Amniotic epithelial cell (primary cell): ENCODE measurements at places on chromosomes 3 and 15.

GRCh38 chr3:32175607-32176197 is 62.8 kb upstream of the CMTM8 start:
- peak; percentile 61 for DNase-seq

GRCh38 chr15:81133782-81134461 is at the start of gene CFAP161:
TSS of gene CFAP161 (plus strand) at chr15:81134270. CDS start at chr15:81134330, 60 bp downstream.
- DNase-seq: peak; percentile 58

- DNase-seq: no peak
Observed at GRCh38 chr3:24270204-24270691, 224.4 kb downstream of the THRB start.

DNA sequence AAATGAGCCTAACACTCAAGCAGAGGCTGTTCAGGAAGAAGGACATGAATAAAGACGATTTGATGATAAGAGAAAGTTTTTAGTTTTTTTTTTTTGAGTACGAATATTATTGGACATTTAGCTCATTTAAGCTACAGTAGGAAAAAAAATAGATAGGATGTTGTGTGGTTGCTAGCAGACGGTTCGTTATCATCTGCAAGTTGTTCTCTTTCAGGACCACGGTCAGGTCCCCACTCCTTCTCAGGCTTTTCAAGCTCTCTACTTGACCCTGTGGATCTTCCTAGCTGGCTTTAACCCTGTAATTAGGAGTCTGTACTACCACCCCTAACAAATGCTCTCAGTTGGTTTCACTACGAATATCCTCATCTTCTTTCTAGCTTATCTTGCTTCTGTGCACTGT is 1.1 kb downstream of the KCNH8 start:
- DNase-seq: peak; percentile 26

DNA sequence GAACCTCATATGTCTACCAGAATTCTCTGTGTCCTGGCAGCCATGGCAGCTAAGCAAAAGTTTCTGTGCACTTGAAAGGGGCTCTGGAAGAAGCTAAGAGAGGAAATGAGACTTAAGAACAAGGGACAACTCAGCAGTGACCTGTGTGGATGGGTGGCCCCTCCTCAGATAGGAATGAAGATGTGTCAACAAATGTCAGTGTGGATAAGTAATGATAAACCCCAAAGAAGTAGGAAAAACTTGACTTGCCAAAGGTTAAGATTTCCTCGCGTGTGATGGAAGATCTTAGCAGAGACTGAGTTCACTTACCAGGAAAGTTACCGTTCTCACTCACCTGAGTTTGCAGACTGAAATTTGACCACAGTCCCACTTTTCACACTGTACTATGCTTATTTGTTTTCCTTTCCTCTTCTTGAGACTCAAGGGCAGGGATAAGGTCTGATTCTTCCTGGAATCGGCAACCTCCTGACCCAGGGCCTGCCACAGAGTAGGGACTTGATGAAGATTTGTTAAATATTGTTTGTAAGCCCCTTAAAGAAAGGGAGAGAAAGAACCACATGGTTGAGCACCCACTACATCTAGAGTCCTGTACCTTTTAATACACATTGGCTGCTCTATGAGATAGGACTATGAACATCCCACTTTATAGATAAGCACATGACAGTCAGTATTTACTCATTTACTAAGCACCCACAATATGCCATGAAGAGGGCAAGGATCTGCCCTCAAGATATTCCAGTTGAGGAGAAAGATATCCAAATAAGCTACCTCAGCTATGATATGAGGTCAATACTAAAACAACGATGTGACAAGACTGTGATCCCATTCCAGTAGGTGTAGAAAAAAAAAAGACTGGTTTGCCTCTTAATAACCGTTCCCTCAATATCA is 7.3 kb upstream of the HRH1 start:
- no peak for DNase-seq

- no peak for DNase-seq
Observed at GRCh38 chr15:41637086-41637485, 23.1 kb upstream of the MGA start.
